ENCODE measurements at places on chromosomes 16 and 17.

DNA sequence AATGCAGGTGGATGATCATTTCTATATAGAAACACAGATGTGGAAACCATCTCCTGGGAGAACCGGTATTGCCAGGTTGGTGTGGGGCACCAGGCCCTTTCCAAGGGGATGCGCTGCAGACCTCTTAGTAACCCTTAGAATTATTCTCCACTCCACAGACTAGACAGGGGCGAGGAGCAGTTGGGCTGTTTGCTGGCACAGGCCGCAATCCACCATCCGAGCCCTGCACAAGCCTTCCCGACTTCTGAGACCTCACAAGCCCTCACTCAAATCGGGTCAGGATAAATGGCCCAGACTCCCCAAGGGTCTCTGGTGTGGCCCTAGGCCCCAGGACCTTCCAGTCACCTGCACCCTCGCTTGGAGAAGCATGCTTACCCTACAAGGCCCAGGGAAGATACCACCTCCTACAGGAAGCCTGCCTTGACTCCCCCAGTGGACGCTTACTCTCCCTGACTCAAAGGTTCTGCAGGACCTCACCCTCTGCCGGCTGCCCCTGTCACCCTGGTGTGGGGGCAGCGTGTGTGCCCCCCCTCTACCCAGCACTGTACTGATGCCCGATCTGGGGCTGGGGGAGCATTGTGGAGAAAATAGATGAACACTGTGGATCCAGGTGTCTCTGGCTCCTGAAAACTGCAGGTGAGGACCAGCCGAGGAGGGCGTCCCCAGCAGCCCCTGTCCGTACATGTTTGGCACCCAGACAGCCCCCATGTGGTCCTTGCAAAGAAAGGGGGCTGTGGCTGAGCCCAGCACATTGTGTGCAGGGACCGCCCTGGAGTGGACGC, 49.8 kb upstream of the ACSF3 start:
- DNase-seq = no peak
- no peak overlapping the region for H3K4me3 ChIP-seq
- no peaks in the 10 kb centered on the region for H3K4me1 ChIP-seq

DNA sequence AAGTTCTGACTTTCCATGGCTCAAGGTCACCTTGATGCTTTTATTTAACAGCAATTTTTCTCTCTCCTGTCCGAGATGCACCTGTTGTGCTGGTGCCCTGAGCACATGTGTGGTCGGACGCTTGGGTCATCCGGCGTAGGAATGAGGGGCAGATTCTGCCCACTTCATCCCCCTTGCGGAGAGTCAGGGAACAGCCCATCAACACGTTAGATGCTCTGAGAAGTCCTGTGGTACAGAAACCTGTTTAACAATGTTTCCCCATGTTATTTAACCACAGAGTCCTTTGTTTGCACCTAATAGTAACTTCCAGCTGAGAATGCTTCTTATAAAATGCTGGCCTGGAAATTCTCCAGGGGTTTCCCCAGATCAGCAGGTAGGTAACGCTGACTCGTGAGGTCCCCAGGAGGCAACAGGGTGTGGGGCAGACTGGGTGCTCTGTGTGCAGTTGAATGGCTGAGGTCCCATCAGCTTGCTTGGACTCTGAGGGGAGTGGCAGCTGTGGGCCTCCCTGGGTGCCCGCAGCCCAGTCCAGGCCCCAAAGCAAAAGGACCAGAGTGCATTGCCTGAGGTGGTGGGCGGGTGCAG, 17.8 kb downstream of the DOC2B start:
- no peak for DNase-seq
- H3K4me1 ChIP-seq = no peaks in the 10 kb centered on the region
- no peaks in the 10 kb centered on the region for H3K27me3 ChIP-seq
- H3K36me3 ChIP-seq = no peaks in the 10 kb centered on the region
- no peak overlapping the region for H3K27ac ChIP-seq
- no peak overlapping the region for H3K4me3 ChIP-seq

- H3K4me1 ChIP-seq = peaks cover 27% of the 10 kb centered on the region
- no peak for DNase-seq
- no peak overlapping the region for H3K4me3 ChIP-seq
- H3K27ac ChIP-seq = no peak overlapping the region
- H3K27me3 ChIP-seq = no peaks in the 10 kb centered on the region
- H3K36me3 ChIP-seq = no peaks in the 10 kb centered on the region
These were observed 228.9 kb upstream of the TNRC6C start for GRCh38 chr17:77729587-77729986.

- peaks cover 24% of the 10 kb centered on the region for H3K36me3 ChIP-seq
- H3K27me3 ChIP-seq = no peaks in the 10 kb centered on the region
- H3K4me3 ChIP-seq = no peak overlapping the region
- H3K4me1 ChIP-seq = no peaks in the 10 kb centered on the region
- no peak overlapping the region for H3K27ac ChIP-seq
These were observed 15.9 kb downstream of the EMC8 start for GRCh38 chr16:85783441-85783840.

GRCh38 chr17:80130992-80131391, 15.9 kb downstream of the EIF4A3 start:
- no peak for DNase-seq
- H3K36me3 ChIP-seq = peaks cover 42% of the 10 kb centered on the region
- H3K27ac ChIP-seq = no peak overlapping the region
- no peak overlapping the region for H3K4me3 ChIP-seq

- no peak overlapping the region for H3K4me3 ChIP-seq
- H3K27ac ChIP-seq = no peak overlapping the region
- H3K4me1 ChIP-seq = no peaks in the 10 kb centered on the region
- peaks cover 9% of the 10 kb centered on the region for H3K36me3 ChIP-seq
- DNase-seq = no peak
- no peaks in the 10 kb centered on the region for H3K27me3 ChIP-seq
These were observed 10.9 kb upstream of the ARL2BP start for GRCh38 chr16:57233944-57234706.

DNA sequence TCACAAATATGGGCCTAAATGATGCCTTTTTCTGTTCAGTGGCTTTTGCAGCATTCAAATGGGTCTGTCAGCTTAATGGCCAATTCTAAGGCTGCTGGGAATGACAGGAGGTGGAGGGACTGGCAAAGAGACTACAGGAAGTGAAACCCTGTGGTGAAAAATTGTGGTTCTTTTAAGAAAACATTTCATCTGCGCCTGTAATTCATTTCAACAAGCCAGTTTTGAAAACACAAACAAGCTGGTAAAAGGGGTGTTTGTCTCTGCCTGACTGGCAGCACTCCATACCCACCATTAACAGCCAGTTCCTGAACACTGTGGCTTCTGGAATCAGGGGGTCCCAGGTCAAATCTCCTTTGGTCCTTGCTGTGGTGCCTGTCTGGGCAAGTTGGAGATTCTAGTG, 3.6 kb upstream of the KDM8 start:
- no peaks in the 10 kb centered on the region for H3K27me3 ChIP-seq
- H3K27ac ChIP-seq = peak overlapping the region; percentile 70
- no peaks in the 10 kb centered on the region for H3K36me3 ChIP-seq
- DNase-seq = no peak

DNA sequence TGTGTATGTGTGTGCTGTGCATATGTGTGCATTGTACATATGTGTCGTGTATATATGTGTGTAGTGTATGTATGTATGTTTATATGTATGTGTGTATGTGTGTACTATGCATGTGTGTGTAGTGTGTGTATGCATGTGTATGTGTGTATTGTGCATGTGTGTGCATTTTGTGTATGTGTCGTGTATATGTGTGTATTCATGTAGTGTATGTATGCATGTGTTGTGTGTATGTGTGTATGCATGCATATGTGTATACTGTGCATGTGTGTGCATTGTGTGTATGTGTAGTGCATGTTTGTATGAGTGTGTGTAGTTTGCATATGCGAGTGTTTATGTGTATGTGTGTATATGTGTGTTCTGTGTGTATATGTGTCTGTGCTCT, 15.5 kb upstream of the CCL17 start:
- H3K36me3 ChIP-seq = no peaks in the 10 kb centered on the region
- no peak overlapping the region for H3K4me3 ChIP-seq
- peaks cover 6% of the 10 kb centered on the region for H3K4me1 ChIP-seq
- DNase-seq = no peak

- no peaks in the 10 kb centered on the region for H3K36me3 ChIP-seq
- no peak overlapping the region for H3K4me3 ChIP-seq
- peaks cover 8% of the 10 kb centered on the region for H3K4me1 ChIP-seq
- H3K27me3 ChIP-seq = no peaks in the 10 kb centered on the region
- no peak for DNase-seq
These were observed 57.0 kb upstream of the KIFC3 start for GRCh38 chr16:57859331-57859730.

DNA sequence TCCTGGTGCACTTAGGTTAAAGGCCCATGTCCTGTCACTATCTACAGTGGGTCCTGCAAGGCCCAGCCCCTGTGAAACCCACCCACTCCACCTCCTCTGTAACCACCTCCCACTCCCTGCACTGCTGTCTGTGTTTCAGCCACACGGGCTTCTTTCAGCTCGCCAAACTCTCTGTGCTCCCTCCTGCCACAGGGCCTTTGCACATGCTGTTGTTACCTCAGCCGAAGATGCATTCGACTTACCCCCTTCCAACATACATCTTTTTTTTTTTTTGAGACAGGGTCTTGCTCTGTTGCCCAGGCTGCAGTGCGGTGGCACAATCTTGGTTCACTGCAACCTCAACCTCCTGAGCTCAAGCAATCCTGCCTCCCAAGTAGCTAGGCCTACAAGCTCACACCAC, 76.5 kb upstream of the RPL38 start:
- no peaks in the 10 kb centered on the region for H3K27me3 ChIP-seq
- DNase-seq = no peak

DNA sequence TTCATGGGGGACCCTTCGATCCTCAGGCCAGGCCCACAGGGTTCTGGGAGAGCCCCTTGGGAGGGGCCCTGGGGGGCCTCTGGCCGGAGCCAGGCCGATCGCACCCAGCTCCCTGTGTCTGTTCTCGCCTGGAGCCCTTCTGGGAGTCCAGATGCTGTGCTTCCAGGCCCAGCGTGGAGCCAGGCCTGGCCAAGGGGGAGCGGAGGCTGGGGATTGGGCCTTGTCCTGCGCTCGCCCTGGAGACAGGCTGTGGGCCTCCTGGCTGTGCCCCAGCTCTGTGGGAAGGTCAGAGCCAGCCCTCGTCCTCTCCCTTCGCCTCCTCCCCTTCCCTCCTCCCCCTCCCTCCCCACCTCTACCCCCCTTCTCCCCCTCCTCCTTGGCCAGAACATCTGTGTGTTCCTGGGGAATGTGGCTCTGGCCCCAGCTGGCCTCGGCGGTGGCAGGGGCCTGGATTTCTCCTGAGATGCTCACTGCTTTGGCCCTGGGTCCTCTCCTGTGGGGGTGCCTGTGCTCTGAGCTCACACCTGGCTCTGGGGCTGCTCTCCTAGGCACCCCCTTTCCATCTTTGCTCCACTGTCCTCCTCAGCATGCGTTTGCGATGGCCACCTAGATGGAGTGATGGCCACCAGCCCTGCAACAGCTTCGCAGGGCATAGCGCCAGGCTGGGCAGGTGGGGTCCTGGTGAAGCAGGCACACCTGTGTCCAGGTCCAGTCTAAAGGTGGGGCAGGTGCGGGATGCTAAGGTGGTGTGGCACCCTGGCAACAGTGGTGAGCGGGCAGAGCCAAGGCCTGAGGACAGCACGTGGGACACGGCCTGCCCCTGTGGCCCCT, 90.6 kb upstream of the CIBAR2 start:
- H3K36me3 ChIP-seq = no peaks in the 10 kb centered on the region
- no peak for DNase-seq
- H3K27ac ChIP-seq = peak overlapping the region; percentile 53
- H3K4me3 ChIP-seq = no peak overlapping the region
- H3K4me1 ChIP-seq = peaks cover 50% of the 10 kb centered on the region

GRCh38 chr17:13016881-13017654, 759 bp downstream of the ELAC2 start:
- peak overlapping the region; percentile 99 for H3K4me3 ChIP-seq
- no peak for DNase-seq
- H3K27me3 ChIP-seq = no peaks in the 10 kb centered on the region
- peaks cover 3% of the 10 kb centered on the region for H3K4me1 ChIP-seq

DNA sequence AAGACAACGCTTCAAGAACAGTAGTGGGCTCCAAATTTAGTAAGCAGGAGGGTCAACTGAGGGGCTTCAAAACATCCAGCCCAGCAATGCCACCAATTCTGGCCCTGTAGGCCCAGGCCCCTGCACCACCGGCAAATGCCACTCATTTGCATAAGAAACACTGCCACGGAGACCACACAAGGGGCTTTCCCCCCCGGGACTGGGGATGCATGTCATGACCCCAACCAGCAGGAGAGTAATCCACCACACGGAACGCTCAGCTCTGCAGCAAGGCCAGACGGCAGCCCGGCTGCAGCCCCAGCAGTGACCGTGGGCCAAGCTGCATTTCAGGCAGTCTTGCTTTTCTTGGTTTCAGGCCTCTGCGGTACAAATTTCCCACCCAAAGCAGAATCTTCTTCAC, 14.1 kb downstream of the TMEM11 start:
- DNase-seq = no peak
- H3K4me1 ChIP-seq = peaks cover 56% of the 10 kb centered on the region
- H3K27ac ChIP-seq = peak overlapping the region; percentile 28
- no peak overlapping the region for H3K4me3 ChIP-seq

DNA sequence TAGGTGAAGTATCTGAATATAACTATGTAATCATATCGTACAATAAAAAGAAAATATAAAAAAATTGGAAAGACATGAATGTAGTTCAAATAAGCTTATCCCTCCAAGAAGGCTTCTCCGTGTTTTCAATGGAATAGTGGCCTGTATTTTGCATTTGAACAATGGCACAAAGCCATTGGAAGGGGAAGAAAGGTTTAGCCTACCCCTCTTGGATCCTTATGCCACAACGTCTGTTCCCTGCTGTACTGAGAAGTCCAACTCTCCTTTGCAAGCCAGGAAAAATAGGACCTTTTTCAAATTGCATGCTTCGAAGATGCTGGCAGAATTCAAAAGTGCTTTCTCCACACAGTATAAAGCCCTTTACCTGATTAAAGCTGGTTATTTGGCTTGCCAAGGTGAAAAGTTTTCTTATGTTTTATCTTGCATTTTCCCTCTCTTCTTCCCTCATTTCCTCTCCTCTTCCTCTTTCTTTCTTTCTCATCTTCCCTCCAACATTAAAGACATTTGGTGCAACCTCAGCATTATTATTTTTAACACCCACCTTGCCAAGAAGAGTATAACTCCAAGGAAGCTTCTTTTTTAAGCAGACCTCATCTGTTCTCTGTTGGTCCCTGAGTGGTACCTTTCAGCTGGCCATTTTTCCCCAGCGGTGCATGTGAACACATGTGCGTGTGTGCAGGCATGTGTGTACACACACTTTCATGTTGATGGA, 968.6 kb upstream of the RBFOX1 start:
- no peaks in the 10 kb centered on the region for H3K27me3 ChIP-seq
- H3K36me3 ChIP-seq = no peaks in the 10 kb centered on the region
- H3K4me3 ChIP-seq = no peak overlapping the region
- DNase-seq = no peak
- no peak overlapping the region for H3K27ac ChIP-seq

- H3K36me3 ChIP-seq = no peaks in the 10 kb centered on the region
- no peak overlapping the region for H3K4me3 ChIP-seq
- peaks cover 22% of the 10 kb centered on the region for H3K27me3 ChIP-seq
These were observed 6.3 kb downstream of the KRT24 start for GRCh38 chr17:40697297-40697696.
